ENCODE measurements at places on chromosomes 2 and 18. TPM values are rescaled to one million over a fixed set of nuclear protein-coding genes. Genes with fewer than 3 reads are reported as not detected.
A peak's percentile ranks its signal among the peaks of the same experiment; 100 is the strongest.

DNA sequence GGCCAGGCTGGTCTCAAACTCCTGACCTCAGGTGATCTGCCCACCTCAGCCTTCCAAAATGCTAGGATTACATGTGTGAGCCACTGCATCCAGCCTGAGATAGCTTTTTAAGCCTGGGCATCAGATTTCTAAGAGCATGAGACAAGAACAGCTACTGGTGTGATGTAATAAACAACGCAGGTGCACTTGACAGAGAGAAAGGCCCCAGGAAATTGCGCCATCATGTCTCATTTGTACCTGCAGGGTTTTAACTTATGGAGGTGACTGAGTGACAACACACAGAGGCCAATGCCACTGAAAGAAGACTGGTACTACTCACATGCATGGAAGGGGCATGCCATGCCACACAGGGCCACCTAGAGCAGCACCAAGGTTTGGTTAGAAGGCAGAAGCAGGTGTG, 209.4 kb downstream of the SP3 start:
- no peak for DNase-seq
- H3K36me3 ChIP-seq, result no peaks in the 10 kb centered on the region
- no peak overlapping the region for H3K4me3 ChIP-seq
- H3K4me1 ChIP-seq, result peaks cover 4% of the 10 kb centered on the region
- no peaks in the 10 kb centered on the region for H3K27me3 ChIP-seq

- H3K27me3 ChIP-seq, result no peaks in the 10 kb centered on the region
- no peak overlapping the region for H3K27ac ChIP-seq
- no peaks in the 10 kb centered on the region for H3K36me3 ChIP-seq
Measured at GRCh38 chr18:10688766-10689165, 162.9 kb downstream of the NAPG start.

GRCh38 chr18:741931-742512, 29.6 kb upstream of the ENOSF1 start:
- H3K36me3 ChIP-seq, result peaks cover 5% of the 10 kb centered on the region
- H3K27me3 ChIP-seq, result no peaks in the 10 kb centered on the region
- no peak for DNase-seq
- no peak overlapping the region for H3K4me3 ChIP-seq
- no peak overlapping the region for H3K27ac ChIP-seq

GRCh38 chr2:206535260-206535986, 92.1 kb downstream of the ADAM23 start:
- no peak for DNase-seq
- H3K27me3 ChIP-seq, result no peaks in the 10 kb centered on the region
- no peak overlapping the region for H3K27ac ChIP-seq
- no peaks in the 10 kb centered on the region for H3K36me3 ChIP-seq

GRCh38 chr2:136858656-136859055, 93.3 kb downstream of the THSD7B start:
- no peak for DNase-seq
- H3K4me1 ChIP-seq, result no peaks in the 10 kb centered on the region
- H3K4me3 ChIP-seq, result no peak overlapping the region

DNA sequence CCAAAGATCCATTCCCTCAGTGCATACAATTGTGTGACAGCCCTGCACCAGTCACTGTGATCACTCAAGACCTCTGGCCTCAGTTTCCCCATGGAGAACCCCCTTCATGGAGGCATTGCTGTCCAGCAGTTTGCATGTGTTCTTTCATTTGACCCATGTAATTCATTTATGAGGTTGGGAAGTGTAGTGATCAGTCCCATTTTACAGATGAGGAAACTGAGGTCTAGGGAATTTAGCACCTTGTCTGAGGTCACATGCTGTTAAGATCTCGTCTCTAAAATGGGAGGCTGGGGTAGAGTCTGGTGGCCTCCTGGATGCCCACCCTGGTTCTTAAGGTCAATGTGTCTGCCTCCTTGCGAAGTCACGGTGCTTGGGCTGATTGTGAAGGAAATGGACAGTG, 19.1 kb downstream of the LDLRAD4 start:
- H3K27ac ChIP-seq, result no peak overlapping the region
- no peaks in the 10 kb centered on the region for H3K27me3 ChIP-seq
- no peaks in the 10 kb centered on the region for H3K36me3 ChIP-seq
- no peak for DNase-seq
- no peak overlapping the region for H3K4me3 ChIP-seq

DNA sequence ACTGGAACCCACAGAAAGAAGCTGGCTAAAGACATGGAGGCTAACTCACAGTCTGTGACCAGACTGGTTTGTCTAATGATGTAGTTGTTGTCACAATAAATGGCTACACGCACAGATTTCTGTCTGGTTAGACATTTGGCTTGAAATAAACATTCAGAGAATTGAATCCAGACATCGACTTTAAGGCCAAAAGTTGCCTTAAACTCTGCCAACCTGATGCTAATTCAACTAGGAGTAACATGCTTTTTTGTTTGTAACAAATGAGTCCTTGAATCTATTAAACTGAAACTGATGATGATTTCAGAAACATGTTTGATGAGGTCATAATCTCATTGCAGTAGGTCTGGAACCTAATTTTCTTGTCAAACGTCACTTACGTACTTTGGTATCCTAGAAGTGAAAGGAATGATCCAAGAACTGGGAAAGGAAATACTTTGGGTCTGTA, 123.8 kb downstream of the ERBB4 start:
- DNase-seq, result no peak
- H3K4me1 ChIP-seq, result no peaks in the 10 kb centered on the region
- peak overlapping the region; percentile 82 for H3K4me3 ChIP-seq
- H3K36me3 ChIP-seq, result no peaks in the 10 kb centered on the region
- no peak overlapping the region for H3K27ac ChIP-seq

- H3K4me1 ChIP-seq, result no peaks in the 10 kb centered on the region
- H3K27ac ChIP-seq, result no peak overlapping the region
- no peaks in the 10 kb centered on the region for H3K36me3 ChIP-seq
- H3K27me3 ChIP-seq, result no peaks in the 10 kb centered on the region
- DNase-seq, result no peak
- H3K4me3 ChIP-seq, result no peak overlapping the region
Measured at GRCh38 chr2:217117523-217117922, 257.7 kb upstream of the TNP1 start.

Gene OTOS
- total RNA-seq, result not detected

Gene LAMA1
- total RNA-seq, result 3.1 TPM
